GM12892 (cell line): ENCODE measurements at places on chromosomes 6 and 20.
A peak's percentile ranks its signal among the peaks of the same experiment; 100 is the strongest.

DNA sequence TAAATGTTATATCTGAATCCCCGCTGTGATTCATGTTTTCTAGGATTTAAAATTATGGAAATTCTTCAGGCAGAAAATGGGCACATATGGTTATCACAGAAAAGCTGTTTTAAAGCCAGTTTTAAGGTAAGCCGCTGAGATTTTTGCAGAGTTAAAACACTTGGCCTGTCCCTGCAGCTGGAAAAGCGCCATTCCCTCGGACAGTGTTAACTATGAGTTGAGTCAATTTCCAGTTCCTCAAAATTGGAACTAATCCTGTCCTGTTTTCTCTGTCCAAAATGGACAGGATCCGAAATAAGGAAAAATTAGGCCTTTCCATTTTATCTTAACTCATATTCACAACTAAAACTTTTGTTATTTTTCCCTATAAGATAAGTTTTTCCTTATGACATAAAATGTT is 225.2 kb downstream of the SAMD5 start:
- no peak for DNase-seq

DNA sequence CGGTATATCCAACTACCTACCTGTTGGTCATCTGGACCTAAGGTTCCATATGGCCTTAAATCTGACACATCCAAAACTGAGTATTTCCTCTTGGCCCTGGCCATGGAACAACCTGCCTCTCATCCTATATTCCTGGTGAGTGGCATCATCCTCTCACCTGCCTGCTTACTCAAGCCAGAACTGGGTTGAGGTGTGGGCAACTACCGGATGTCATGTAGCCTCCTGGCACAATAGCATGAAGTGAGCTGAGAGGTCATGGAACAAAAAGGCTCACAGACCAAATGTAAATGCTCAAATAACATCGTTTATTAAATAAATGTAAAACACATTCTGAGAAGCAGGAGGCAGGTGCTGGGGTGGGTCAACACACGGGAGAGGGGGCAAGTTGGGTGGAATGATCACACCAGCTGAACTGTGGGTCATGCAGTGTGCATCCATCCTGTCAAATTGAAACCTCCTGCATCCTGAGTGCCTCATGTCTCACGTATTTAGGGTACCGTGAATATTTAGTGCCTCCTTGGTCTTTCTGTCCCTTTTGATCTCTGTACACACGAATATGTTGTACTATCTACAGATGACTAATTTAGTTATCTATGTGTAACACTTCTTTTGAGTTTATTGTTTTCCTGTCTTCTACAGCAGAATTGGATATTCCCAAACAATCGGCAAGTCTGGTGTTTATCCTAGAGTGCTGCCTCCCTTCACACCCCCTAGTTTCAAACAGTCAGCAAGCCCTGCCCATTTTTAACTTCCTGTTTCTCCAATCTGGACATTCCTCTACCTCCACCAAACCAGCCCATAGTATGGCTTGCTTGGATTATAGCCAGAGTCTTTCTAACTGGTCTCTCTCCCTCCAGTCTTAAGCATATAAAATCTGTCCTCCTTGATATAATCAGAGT is 7.9 kb upstream of the POU5F1 start:
- no peak for DNase-seq

GRCh38 chr20:46214824-46215488 is 93.3 kb downstream of the CDH22 start:
- no peak for DNase-seq

GRCh38 chr6:43093436-43094289 is 17.5 kb downstream of the PTK7 start:
- DNase-seq: no peak

DNA sequence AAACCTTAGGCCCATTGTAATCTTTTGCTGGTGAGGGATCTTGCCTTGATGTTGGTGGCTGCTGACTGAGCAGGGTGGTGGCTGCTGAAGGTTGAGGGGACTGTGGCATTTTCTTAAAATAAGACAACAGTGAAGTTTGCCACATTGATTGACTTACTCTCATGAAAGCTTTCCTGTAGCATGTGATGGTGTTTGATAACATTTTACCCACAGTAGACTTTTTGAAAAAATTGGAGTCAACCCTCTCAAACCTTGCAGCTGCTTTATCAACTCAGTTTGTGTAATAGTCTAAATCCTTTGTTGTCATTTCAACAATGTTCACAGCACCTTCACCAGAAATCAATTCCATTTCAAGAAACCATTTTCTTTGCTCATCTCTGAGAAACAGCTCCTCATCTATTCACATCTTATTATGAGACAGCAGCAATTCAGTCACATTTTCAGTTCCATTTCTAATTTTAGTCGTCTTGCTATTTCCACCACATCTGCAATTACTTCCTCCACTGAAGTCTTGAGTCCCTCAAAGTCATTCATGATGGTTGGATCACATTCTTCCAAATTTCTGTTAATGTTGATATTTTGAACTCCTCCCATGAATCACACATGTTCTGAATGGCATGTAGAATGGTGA is 37.2 kb downstream of the CST9L start:
- no peak for DNase-seq

- DNase-seq: no peak
Observed at GRCh38 chr6:136037876-136038460, 186.5 kb downstream of the PDE7B start.

DNA sequence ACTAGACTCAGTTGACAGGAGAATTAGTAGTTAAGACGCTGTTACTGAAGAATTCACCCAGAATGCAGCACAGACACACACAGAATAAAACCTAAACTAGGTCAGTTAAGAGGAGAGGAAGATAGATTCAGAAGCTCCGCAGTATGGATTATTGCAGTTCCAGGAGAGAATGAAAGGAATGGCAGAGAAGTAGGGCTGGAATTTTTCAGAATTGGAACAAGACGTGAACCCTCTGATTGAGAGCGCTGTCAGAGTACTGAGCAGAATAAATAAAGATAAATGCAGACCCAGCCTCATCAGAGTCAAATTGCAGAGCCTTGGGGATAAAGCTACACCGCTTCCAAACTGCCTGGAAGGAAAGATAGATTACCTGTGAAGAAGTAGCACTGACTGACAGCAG is 344.6 kb downstream of the FARS2 start:
- DNase-seq: no peak

DNA sequence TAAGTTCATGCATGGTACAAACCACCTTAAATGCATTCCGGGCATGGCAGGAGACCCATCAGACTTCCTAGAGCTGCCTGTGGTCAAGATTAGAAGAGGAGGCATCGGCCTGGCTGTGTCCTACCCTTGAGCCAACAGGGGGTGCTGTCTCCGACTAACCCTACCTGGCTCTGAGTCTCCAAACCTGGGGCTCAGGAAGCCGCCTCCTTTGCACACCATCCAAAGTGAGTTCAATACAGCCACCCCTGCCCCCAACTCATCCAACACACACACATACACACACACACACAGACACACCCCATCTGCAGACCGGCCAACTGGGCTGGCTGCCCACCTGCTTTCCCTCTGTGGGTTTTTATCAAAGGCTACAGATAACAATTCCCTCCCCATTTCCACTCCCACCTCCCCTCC is 77.0 kb downstream of the JPH2 start:
- DNase-seq: no peak

DNA sequence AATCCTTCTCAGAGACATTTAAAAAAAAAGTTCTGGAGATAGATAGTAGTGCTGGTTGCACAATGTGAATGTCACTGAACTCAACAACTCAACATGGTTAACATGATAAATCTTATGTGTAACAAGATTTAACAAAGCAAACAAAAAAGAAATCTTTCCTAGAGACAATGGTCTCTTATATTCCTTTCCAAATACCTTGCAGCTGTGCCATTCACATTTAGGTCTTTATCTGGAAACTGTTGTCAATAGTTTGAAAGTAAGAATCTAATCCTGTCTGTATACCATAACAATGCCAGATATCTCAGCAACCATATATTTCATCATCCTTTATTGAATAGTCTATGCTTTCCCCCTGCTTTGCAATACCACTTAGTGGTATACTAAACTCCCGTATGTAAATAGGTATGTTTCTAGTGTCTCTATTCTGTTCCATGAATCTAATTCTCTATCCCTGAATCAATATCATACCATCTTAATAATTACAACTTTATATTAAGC is 2.1 kb downstream of the SERAC1 start:
- DNase-seq: no peak

GRCh38 chr6:491233-491632 is 99.7 kb downstream of the IRF4 start:
- no peak for DNase-seq

GRCh38 chr6:20312606-20313005 is 89.1 kb upstream of the E2F3 start:
- DNase-seq: no peak

DNA sequence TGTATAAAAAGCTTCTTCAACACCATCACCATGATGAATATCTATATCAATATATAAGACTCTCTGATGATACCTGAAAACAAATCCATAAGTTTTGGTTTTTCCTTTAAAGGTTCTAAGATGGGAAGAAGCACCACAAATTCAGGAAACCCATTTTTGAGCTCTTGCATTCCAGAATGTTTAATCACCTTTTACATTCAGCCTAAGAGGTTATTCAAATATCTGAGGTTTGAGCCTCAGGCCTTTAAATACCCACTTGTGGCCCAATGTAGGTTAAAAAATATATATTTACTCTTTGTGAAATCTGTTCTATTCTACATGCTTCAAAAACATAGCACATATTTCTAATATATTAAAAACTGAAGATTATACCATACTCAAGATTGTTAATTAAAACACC is 17.6 kb downstream of the HDAC2 start:
- no peak for DNase-seq

DNA sequence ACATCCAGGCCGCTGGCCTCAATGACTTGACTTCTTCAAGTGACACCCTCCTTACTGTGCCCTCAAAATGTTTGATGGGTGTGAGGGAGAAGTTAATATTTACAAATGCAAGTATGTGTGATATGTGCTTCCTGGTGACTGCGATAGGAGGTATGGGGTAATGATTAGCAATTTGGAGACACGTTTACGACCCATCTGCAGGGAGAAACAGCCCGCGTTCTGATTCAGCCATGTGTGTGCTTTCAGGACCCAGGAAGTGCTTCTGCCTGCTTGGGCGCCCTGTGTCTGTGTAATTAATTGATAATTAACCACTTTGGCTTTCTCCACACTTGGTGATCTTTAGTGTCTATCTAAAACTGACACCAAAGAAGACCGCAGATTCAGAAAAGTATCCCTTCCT is 25.0 kb downstream of the SIRPA start:
- DNase-seq: no peak

GRCh38 chr6:108559097-108559883 is 1.4 kb upstream of the FOXO3 start:
- peak; percentile 66 for DNase-seq
